ENCODE measurements at places on chromosomes 3 and 15. TPM values are rescaled to one million over a fixed set of nuclear protein-coding genes. Genes with fewer than 3 reads are reported as not detected.

DNA sequence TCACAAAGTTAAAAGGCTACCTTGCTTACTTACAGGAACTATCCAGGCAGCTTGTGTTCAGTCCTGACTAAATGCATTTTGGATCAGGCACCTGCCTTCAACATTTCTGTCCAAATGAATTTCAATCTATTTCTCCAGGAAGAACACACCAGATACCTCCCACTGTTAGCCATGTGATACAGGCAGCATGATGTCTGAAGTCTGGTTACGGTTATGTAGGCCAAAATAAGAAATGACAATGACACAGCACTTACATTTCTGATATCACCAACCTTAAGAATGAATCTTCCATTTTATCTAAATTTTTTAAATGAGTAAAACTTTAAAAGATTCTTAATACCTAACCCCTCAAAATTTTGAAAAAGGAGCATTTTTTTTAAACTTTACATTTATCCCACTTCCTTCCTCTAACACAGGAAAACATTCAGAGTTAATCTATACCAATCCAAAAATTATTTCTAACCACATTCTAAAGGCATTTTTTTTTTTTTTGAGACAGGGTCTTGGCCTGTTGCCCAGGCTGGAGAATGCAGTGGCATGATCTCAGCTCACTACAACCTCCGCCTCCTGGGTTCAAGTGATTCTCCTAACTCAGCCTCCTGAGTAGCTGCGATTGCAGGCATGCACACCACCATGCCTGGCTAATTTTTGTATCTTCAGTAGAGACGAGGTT, at the start of gene MAP4:
TSS of gene MAP4 (minus strand) at position 116 of the 673 bp plus-strand sequence. CDS start 17,556 bp downstream, outside the sequence.
- DNase-seq = no peak

GRCh38 chr3:182063742-182064141, 352.0 kb downstream of the SOX2 start:
- DNase-seq = no peak

GRCh38 chr3:135514060-135514448, 451.5 kb upstream of the PPP2R3A start:
- DNase-seq = no peak

DNA sequence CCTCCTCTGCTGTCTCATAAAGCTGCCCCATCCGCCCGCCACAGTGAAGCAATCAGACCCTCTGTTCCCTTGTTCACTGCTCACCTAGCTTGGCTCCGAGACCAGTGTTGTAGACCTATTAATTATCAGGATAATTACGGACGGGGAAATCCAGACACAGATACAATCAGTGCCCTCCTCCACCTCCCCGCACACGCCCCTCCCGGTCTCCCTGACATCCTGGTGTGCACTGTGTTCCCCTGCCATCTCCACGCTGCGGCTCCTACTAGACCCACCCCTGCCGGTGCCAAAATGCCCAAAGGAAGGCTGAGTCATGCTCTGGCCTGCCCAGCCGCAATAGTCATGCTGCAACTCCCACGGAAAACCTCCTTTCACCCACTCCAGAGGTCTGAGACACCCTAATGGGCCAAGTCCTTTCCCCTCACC, 277.3 kb upstream of the TLE3 start:
- no peak for DNase-seq

DNA sequence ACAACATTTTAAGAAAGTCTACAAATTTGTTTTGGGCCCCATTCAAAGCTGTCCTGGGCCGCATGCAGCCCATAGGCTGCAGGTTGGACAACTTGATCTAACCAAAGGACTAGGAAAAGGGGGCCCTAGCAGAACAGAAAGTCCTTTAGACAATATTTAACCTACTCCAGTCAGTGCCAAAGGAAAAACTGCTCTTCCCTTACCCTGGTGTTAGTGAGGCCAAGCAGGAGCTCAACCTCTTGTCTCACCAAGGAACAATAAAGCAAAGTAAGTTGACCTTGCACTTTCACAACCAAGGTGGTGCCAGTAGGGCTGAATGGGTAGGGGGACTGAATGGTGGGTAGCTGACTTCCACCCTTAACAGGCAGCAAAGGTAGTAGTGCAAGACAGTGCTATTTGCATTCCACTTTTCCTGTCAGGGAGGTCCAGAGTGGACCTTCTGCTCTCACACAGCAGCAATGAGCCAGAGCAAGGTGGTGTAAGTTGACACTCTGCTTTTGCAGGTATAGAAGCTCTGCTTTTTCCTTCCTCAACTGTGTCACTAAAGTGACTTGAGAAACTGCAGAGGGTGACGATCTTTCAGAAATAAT, 124.9 kb downstream of the WDR72 start:
- DNase-seq = no peak

DNA sequence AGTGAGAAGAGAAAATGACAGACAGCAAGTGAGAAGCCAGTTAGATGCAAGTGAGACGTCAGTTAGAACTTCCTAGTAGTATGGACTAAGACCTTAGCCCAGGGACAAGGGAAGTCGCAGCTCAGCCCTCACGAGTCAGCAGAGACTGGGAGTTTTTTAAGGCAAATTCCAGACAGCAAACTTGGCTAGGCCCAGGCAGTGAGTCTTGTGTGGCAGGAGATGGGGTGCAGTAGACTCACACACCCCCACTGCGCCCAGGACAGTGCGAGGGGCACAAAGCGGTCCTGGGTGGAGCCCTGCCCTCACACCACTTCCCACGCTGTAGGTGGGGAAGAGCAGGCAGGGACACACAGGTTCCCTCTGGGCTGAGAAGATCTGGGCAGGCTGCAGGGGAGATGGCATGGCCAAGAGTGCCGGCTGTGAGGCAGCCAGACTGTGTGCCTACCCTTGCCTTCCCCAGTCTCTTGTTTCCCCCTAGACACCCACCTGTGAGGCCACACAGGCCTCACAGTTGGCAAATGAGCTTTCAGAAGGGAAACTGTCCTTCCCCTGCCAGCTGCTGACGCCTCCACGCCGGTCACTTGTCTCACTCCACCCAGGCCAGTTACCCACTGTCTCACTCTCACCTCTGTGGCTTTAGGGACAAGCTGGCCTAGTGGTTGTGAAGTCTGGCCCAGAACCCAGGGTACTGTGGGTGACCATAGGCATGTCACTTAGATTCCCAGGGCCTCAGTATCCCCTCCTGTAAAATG, 13.7 kb upstream of the PRKCD start:
- DNase-seq = no peak

DNA sequence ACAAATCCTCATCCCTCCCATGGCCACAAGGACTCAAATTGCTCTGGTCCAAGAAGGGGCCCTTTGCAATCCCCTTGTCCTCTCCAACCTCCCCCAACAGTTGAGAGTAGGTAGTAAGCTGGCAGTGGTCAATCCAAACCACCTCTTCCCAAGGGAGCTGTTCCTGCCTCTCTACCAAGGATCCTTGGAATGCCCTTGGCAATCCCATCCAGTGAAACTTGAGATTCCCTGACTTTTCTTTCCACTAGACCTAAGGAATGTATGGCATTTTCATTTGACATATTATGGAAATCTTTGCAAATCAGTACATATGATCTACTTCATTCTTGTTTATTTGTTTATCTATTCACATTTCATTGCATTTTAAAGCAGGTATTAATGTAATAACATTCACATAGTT, 4.8 kb upstream of the RBP2 start:
- DNase-seq = no peak

DNA sequence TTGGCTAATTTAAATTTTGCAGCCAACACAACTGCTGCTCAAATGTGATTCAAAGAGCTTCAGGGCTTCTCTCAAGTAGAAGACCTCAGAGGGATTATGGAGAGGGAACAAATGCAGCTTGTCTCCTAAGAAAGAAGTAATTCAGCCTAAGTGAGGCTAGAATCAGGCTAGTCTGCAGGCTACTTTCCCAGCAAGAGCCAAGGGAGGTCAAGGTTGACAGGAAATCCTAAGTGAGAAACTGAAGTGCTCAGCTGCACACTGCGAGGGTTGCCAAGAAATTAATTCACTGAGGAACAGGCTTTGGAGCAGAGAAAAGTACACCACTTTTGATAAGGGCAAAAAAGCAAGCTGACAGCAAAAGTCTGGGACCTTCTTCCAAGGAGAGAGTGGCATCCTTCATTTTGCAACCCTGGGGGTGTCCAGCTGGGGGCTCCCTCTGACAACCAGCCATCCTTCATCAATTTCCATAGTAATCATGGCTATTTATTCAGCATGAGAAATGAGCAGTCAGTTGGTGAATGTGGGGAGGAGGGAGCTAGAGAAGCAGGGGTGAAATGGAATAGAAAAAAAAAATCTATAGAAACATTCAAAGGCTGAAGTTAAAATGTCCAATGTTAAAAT, 646.4 kb upstream of the ADAMTS9 start:
- DNase-seq = peak; percentile 58

DNA sequence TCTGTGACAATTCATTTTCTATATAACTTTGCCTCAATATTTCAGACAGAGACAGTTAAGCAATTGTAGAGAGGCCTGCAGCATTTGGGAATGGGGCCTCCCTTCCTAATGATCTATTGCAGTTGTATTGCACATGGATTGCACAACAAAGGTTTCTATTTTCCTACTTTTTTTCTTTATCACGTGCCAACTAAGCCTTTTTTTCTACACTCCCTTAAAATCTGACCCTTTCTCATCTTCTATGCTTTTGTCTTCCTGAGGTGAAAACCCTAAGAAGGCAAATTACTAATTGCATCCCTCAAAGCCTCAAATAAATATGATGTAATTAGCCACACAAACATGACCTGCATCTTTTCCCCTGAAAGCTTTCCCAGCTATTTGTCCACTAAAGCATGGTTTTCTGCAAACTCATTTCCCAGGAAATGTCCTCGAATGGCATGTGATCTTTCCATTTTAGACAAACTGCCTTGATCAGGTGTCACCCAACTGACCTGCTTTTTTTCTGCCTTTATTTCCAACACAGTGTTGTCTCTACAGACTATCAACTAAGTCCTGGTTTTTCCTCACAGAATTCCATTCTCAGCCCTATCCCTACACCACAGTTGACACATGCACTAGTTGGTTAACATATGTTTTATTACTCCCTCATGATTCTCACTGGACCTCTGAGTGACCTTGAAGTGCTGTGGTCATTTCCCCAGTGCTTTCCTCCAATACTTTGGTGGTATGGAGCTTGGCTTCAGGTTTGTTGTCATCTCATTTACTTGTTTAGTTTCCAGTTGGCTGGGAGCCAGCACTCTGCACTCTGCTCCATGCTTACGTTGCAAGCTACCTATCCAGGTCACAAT, 31.9 kb upstream of the TSC22D2 start:
- no peak for DNase-seq

DNA sequence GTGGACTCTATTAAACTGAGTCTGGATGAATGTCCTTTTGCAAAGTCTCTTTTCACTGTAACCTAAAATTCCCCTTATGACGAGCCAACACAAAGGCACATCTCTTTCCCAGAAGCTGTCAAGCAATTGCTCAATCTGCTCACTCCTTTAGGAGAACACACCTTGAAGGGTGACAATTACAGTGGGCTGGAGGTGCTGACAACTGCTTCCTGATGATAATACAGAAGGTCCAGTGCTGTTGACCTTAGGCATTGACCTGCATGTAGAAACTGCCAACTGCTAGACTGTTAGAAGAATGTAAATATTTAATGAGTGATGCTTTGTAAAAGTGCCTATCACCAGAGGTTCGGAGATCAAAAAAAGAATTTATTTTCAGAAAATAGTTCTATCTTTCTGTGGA, 757.7 kb downstream of the GRM7 start:
- DNase-seq = no peak

DNA sequence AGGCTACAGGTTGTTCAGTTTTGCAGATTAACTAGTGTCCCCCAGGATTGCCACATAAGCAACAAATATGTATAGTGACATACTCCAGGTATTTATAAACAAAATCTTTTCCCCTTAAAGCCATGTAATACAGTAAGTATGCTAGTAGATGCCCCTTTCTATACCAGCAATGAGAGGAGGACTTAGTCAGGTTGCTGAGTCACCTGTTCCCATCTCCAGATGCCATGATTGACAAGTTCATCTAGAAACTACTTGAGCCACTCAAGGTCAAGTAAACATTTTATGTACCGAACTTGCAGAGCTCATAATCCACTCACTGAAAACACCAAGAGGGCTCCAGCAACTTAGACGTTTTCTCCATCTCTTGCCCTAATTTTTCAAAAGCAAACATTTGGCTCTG, 18.2 kb downstream of the SLC9A9 start:
- DNase-seq = no peak

DNA sequence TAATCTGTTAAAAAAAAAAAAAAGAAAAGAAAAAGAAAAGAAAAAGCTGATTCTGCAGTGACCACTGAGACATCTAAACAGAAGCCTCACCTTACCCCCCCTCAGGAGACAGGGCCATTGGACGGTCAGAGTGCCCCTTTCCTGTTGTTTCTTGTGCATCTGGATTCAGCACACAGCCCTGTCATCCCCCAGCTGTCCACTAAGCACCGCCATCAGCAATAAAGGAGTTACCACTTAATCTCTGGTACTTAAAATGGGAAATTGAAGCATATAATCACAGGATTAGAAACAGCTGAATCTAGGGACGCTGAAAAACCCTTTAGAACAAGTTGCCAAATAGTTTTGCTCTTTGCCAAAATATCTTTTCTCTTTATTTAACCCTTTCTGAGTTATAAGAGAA, 62.5 kb downstream of the TRIM69 start:
- DNase-seq = no peak

DNA sequence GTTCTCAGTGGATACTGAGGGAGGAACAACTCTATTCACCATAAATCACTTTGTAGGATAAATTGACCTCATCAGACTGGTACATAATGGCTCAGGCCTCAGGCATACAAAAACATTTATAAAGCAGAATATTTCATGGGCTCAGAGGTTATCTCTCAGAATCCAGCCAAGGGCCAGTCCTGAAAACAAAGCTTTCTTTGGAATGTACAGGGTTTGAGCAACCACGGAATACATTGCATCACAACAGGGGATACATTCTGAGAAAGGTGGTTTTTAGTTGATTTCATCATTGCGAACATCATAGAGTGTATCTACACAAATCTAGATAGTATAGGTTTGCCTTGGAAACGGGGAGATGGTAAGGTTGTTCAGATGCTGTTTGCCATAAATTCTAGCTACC, 33.4 kb upstream of the CTDSPL2 start:
- DNase-seq = no peak

- DNase-seq = no peak
Observed at GRCh38 chr3:4730719-4731118, 237.6 kb downstream of the ITPR1 start.

Gene GPR87
- not detected for polyA plus RNA-seq

Gene EPHB1
- 0.25 TPM for polyA plus RNA-seq

Gene TM2D3
- polyA plus RNA-seq = 46.5 TPM

Gene TBC1D5
- 71.8 TPM for polyA plus RNA-seq

Gene REC114
- not detected for polyA plus RNA-seq

Gene TRNT1
- 15.5 TPM for polyA plus RNA-seq

Gene TIMP4
- 5.8 TPM for polyA plus RNA-seq

Gene GOLGA8H
- polyA plus RNA-seq = 0.10 TPM

Gene MDFIC2
- polyA plus RNA-seq = not detected

Gene MCTP2
- 0.86 TPM for polyA plus RNA-seq

Measured in ovary (tissue), 10 donors.